ENCODE measurements at places on chromosomes 13 and 19.

DNA sequence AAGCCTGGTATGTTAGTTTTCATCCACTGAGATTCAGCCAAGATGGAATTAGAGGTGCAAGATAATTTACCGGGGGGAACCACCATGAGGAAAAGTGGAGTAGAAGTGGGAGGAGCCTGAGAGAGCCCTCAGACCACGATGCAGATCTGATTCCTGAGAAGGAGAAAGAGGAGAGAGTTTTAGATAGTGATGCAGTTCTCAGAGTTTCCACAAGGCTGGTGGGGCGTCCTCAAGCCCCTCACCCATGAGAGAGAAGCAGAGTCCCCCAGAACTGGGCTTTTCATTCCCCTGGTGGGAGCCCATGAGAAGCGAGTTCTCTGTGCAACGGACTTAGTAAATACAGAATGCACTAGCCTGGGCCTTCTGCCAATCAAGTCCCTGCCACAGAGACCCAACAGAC, 18.1 kb downstream of the CEACAM5 start:
- no peak for DNase-seq

- DNase-seq: no peak
These were observed 18.2 kb downstream of the HIPK4 start for GRCh38 chr19:40371802-40372122.

GRCh38 chr13:112441779-112442310, 65.7 kb downstream of the SPACA7 start:
- no peak for DNase-seq

GRCh38 chr13:108323031-108323430, 53.5 kb downstream of the TNFSF13B start:
- DNase-seq: no peak

- no peak for DNase-seq
These were observed 19.0 kb downstream of the NCLN start for GRCh38 chr19:3204646-3205275.

- DNase-seq: no peak
These were observed 622 bp upstream of the VSTM2B start for GRCh38 chr19:29524912-29525831.

All from CD4-positive, alpha-beta T cell treated with Interleukin-21 for 1 hour (primary cell).